Stimulated activated CD8-positive, alpha-beta memory T cell treated with anti-CD3 and anti-CD28 coated beads, Interleukin-2, amount 100 ng/mL, for 1 hour (primary cell): ENCODE measurements at places on chromosomes 3 and 15.

- no peak for DNase-seq
These were observed 4.6 kb downstream of the WDR93 start for GRCh38 chr15:89695198-89695597.

DNA sequence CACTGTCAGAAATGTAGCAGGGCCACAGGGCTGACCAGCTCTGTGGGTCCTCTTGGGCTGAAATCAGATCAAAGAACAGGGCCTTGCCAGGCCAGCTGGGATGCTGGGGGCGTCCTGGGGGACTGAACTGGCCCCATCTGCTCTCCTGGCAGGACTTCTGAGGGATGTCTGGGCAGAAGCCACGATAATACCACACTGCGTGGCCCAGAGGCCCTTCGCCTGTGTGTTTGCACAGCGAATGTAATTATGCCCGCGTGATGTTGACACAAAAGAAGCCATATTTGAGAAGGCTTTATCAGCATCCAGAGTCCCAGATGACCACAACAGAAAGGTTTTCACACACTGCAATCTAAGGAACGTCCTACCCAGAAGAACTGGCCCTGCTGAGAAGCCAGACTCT is 174.0 kb downstream of the RAB11A start:
- no peak for DNase-seq

DNA sequence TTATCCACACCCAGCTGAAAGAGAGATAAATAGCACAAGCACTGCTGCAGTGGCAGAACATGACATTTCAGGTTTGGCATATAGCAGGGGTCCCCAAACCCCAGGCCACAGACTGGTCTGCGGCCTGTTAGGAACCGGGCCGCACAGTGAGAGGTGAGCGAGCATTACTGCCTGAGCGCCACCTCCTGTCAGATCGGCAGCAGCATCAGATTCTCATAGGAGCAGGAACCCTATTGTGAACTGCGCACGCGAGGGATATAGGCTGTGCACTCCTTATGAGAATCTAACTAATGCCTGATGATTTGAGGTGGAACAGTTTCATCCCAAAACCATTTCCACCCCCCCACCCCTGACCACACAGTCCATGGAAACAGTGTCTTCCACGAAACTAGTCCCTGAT is 54.6 kb downstream of the CCR4 start:
- no peak for DNase-seq

DNA sequence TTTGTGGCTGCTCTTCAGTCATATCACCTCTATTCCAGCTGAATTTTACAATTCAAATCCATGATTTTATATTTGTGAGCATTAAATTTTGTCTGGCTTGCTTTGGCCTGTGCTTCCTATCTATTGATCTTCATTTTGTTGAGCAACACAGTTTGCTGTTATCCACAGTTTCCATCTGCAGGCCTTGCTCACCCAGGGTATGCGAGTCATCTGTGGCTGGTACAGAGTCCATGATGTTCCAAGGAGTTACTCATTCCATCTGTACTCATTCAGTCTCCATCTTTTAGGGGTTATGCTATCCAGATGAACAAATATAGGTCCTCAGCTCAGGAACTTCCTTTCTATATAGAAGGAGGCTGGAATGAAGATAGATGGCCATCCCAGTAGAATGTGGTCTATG is 70.1 kb upstream of the CCK start:
- no peak for DNase-seq

GRCh38 chr3:62110443-62111225 is 262.7 kb downstream of the FEZF2 start:
- no peak for DNase-seq

GRCh38 chr3:113096188-113096892 is 105.6 kb downstream of the GTPBP8 start:
- no peak for DNase-seq

- DNase-seq: no peak
These were observed 3.6 kb upstream of the GK5 start for GRCh38 chr3:142228964-142229363.

DNA sequence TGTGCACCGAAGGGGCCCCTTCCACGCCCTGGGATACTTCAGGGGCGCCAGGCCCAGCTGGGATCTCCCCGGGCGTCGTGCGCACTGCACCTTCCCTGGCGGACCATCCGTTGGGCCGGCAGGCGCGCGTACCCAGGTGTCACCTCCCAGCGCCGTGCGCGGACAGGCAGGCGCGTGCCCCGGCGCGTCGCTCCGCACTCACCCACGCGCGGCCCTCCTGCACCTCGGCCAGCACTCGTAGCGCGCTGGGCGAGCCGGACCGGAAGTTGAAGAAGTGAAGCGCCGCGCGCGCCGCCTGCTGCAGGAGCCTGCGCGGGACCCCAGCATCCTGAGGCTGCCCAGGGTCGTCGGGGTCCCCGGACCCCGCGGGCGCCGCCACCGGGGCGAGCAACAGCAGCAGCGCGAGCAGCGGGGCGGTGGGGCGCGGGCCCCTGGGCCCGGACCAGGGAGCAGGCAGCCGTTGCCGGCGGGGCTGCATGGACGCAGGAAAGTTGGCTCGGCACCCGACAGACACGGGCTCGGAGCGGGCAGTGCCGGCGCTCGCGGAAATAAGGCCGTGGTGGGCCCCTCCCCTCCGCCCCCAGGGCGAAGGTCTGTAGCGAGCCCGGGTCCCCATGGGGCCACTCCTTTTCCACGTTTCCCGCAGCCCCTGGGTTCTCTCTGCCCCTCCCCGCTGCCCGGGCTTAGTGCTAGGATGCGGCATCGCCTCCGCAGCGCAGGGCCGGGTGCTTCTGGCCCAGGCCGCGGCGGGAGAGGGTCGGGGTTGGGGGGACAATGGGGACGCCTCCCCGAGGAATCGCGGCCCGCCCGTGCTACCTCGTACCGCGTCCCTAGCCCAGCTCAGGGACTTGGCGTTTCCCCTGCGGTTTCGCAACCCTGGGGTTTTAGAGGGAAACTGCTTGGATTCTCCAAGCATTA is at the start of gene RARRES1:
RARRES1 (minus strand) TSS at position 520 of the 918 bp plus-strand sequence; CDS start at position 478, 42 bp downstream.
- DNase-seq: no peak

DNA sequence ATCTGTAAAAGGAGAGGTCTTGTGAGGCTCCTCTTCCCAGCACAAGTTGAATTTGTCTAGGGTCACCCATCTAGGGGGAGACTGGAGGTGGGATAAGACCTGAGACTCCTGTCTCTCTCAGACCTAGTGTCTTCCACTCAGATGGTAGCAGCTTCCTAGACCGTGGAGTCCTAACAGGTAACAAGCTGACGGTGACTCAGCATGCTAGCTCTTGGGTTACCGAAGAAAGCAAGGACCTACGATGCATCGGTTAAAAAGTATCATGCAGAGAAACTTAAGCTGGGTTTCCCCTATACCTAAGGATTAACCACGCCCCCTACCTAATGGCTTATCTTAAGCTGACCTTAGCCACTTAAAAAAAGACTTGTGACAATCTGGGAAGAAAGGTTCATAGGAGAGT is 7.6 kb downstream of the LRRN1 start:
- DNase-seq: no peak

GRCh38 chr3:155712008-155712407 is 32.9 kb downstream of the PLCH1 start:
- no peak for DNase-seq

GRCh38 chr3:180383332-180384020 is 218.5 kb upstream of the TTC14 start:
- DNase-seq: no peak

- no peak for DNase-seq
These were observed 33.9 kb upstream of the GRAMD1C start for GRCh38 chr3:113804661-113805060.

- no peak for DNase-seq
These were observed 762 bp downstream of the NCK1 start for GRCh38 chr3:136862617-136863322.

DNA sequence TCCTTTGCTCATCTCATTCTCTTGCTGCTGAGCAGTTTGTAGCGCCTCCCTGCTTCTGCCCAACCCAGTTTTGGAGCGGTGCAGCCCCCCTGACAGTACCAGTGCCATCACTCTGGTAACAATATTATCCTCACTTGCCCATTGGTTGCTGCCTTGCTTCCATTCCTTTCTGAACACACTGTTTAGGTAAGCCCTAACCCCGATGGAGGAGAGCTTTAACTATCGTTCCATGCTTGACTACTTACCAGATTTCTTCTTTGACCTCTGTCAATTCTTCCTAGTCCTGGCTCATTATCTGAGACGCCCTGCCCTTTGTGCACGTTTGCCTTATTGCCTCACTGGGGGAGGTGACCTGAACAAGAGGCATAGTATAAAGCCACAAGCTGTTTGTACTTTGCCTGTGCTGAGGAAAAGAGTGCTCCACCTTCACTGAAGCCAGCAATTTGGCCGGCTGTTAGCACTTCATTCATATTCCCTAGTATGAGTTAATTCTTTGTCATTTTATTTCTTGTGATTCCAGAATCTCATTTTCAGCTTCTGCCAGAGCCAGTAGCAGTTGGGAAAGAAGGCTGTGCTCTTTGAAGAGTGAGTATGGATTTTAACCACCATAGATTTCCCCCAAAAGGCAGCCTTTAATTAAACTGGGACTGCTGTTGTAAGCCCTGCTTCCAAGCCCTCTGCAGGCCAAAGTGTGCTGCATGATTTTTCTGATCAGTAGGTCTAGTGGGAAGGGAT is 11.9 kb downstream of the ABHD6 start:
- DNase-seq: no peak
